ENCODE measurements at places on chromosomes 16 and 17.

DNA sequence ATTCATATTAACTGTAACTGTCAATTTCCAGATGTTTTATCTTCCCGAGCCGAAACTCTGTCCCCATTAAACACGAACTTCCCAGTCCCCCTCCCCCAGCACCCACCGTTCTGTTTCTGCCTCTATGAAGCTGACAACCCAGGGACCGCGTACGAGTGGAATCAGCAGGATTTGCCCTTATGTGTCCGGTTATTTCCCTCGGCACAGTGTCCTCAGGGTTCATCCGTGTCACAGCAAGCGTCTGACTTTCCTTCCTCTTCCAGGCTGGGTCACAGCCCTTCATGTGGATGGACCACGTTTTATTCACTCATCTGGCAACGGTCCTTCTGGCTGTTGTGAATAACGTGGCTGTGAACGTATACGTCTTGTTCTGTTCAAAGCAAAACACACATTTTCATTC, 31.3 kb downstream of the METRNL start:
- DNase-seq = no peak

DNA sequence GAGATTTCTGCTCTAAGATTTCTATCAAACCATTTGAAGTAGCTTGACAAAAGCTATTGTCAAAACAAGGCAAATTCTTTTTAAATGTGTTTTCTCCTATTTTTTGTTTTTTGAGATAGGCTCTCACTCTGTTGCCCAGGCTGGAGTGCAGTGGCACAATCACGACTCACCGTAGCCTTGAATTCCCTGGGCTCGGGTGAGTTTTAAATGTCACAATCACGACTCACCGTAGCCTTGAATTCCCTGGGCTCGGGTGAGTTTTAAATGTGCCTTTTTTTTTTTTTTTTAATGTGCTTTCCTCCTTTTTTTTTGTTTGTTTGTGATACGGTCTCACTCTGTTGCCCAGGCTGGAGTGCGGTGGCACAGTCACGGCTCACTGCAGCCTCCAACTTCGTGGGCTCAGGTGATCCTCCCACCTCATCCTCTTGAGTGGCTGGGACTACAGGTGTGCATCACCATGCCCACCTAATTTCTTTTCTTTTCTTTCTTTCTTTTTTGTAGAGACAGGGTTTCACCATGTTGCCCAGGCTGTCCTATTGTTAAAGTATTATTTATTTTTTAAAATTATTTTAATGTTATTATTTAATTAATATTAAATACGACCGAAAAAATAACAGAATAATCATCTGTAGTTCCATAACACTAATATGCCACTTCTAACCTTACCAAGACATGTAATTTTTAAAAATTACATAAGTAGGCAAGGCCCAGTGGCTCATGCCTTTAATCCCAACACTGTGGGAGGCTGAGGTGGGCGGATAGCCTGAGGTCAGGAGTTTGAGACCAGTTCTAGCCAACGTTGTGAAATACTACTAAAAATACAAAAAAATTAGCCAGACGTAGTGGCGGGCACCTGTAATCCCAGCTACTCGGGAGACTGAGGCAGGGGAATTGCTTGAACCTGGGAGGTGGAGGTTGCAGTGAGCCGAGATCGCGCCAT, 69.7 kb upstream of the FA2H start:
- DNase-seq = no peak

- DNase-seq = no peak
Observed at GRCh38 chr17:72711521-72712310, 380.8 kb downstream of the SLC39A11 start.

DNA sequence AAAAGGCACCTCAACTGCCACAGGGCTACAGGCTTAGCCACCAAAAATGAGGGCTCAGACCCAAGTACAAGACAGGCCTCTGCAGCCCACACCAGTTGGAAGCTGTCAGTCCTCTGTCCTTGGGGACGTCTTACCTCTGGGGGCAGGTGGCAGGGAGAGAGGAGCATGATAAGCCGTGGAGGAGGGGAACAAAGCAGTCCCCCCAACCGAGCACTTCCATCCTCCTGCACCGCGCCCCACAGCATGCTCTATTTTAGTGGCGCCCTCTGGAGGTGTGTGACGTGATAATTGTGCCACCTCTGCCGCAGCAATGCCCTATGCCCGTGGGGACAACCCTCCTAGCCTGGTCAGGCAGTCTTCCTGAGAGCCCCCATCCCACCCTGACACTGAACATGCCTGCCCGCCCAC, 13.6 kb downstream of the G6PC3 start:
- peak; percentile 24 for DNase-seq

DNA sequence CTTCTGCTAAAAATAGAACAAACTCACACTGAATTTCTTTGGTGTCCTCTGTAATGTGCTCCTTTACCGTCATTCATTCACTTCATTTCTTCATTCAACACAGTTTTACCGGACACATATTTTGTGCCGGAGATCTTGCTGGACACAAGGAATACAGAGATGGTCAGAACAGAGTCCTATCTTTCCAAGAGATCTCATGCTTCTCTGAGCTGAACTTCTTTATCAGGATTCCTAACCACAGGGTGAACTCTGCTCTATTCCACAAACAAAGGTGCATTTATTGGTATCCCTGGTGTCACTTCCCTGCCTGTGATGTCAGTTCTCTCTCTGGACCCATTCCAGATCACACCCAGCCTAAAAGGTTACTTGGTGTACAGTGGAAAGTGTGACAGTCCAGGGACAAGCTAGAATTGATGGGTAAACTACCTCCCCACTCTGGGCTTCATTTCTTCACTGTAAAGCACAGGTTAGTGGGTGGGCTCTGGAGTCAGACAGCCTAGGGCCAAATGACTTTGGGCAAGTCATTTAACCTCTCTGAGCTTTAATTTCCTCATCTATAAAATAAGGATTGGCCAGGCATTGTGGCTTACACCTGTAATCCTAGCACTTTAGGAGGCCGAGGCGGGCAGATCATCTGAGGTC, 4.2 kb downstream of the IFI35 start:
- DNase-seq = no peak

All from activated T-cell treated with anti-CD3 and anti-CD28 coated beads for 4 hours (primary cell).